HTR-8/SVneo (cell line): ENCODE measurements at places on chromosomes 1 and 21.

- DNase-seq: no peak
These were observed 1.7 kb downstream of the ZC3H12A start for GRCh38 chr1:37476087-37476452.

DNA sequence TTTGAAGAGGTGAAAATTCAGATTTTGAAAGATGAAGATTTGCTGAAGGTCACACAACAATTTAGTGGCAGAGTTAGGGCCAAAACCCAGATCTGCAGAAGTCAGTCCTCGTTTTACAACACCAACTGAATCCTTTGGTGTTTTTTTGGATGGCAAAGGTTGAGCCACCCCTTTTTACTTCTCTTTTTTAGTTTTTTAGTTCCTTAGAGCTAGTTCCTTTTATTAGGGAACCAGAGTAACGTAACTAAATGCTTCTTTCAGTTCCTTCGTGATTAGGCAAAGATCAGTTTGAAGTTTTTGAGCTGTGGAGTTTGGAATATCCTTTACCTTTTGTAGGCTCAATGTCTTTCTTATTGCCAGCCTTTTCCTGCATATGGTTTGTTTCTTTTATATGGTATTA is 67.9 kb upstream of the ARID1A start:
- DNase-seq: no peak

GRCh38 chr1:97796711-97797110 is 124.1 kb downstream of the DPYD start:
- no peak for DNase-seq

- DNase-seq: no peak
These were observed 88.4 kb downstream of the OLFML2B start for GRCh38 chr1:161935264-161935663.

- DNase-seq: no peak
These were observed 13.6 kb downstream of the SDCCAG8 start for GRCh38 chr1:243269461-243269801.

DNA sequence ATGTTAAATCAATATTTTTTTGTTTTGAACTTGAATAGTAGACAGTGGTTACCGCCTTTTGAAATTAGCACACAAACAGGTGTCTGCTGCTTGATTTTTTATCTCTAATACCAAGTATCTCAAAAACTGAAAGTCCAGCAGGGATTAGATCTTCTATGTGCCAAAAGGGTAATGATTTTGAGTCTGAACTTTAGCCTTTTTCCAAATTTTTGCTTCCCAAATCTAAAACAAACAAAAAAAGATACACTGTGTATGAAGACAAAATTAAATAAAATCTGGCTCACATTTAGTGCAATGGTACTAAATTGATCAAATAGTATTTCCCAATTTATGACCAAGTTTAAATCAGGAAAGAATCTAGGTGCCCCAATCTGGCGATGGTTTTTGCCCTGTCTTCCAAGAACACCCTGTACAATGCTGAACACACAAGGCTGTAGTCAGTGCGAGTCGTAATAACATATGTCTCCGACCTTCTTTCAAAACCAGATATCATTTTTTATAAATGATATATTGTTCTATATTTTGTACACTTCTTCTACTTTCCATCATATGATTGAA is 40.5 kb downstream of the PLPPR4 start:
- DNase-seq: no peak

DNA sequence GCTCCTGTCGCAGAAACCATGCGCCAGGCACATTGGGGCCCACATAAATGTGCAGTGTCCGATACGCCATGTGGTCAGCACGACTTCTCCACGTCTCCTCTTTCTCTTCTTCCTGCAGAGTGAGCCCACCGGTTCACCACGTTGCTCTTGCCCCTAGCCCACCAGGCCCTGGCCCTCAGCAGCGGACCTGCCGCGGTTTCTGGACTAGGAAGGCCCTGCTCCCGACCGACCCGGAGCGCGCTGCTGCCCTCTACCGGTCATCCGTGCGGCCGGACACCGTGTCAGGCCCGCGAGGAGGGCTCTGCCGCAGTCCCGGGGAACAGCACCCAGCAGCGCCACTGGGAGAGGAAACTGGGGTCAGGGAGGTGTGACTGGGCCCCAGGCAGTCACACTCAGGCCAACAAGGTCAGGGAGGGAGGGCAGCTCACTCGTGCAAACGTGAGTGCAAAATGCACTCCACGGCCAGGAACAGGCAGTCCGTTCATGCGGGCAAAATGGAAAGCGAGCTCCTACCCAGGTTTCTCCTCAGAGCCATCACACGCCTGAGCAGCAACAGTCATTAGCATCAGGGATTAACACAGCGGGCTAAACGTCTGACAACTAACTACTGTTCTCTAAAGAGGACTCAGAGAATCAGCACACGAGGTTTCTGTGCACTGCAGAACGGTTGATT is 13.7 kb downstream of the TLR5 start:
- peak; percentile 62 for DNase-seq

GRCh38 chr21:15992171-15992570 is 262.4 kb downstream of the USP25 start:
- DNase-seq: no peak

DNA sequence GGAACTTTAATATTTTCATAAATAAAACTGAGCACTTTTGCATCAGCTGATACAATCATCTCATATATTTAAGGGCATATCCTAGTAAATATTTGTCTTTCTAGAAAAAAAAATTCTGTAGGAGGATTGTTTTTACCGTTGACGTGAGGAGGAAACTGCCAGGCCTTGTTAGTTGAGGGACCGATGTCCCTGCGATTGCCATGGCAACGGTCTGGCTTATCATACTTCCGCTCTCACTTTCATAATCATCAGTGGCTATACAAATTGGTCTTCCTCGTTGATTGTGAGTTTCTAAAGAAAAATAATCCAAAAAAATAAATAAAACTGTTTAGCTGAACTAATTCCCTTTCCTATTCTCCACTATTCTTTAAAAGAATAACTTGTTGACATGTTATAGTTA is 69.3 kb upstream of the ANGPTL3 start:
- DNase-seq: no peak

DNA sequence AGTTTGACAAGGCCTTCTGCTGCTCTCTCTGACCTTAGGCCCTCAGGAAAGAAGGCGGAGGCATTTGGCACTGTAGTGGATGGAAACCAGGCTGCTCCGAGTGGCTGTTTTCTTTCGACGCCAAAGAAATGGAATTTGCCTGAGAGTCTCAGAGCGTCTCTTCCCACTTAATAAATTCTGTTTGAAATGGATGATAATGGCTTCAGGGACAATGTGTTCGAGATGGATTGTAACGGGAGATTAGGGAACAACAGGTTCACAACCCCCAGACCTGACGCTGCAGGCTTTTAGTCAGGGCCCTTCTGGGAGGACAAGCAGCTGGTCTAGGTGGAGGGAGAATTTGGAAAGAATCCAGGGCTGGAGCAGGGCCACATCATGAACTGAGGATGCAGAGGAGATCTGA is 58.6 kb downstream of the TLR5 start:
- DNase-seq: no peak
